Inflammatory macrophage (primary cell): ENCODE measurements at places on chromosomes 12 and 14.

DNA sequence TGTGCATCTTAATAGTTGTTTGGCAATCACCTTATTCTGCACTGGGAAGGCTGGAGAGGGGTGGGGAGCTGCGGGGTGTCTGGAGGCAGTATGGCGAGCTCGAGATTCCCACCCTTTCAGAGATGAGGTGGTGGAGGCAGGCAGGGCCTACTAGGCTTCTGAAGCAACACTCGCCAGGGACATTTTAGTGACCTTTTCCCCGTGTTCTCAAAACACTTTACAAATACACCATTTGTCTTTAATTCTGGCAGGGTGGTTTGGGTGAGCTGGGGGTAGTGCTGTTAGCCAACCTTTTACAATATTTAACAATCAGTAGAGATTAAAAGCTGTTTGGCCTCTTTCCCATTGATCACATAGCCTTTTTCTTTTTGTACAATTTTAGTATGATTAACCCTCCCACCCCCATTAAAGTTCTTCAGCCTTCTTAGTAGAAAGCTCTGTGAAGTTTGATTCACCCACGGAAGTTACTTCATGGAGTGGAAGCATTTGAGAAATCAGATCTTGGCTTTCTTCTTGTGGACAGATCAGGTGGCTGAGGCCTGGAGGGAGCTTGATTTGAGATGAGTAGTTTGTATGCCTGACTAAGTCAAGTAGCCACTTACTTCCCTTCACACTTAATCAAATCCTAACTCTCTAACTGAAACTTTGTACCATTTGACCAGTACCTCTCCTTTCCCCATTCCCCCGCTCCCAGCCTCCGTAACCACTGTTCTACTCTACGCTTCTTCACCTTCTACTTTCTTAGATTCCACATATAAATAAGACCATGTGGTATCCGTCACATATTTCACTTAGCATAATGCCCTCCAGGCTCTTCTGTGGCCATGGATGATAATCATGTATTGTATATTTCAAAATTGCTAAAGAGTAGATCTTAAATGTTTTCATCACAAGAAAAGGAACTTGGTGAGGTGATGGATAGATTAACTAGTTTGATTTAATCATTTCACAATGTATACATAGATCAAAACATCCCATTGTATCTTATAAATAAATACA, 41.0 kb downstream of the TRAF3 start:
- peak; percentile 36 for DNase-seq

- DNase-seq, result peak; percentile 22
Measured at GRCh38 chr14:73295198-73295796, 58.0 kb downstream of the PAPLN start.

DNA sequence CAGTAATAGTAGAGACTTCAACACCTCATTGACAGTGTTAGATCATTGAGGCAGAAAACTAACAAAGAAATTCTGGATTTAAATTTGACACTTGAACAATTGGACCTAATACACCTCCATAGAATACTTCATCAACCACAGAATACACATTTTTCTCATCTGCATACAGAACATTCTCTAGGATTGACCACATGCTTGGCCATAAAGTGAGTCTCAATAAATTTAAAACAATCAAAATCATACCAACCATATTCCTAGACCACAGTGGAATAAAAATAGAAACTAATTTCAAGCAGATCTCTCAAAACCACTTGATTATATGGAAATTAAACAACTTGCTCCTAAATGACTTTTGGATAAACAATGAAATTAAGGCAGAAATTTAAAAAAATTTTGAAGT, 82.3 kb downstream of the SLC38A4 start:
- no peak for DNase-seq

GRCh38 chr12:127125607-127126259, 1141.2 kb upstream of the TMEM132C start:
- DNase-seq, result no peak

DNA sequence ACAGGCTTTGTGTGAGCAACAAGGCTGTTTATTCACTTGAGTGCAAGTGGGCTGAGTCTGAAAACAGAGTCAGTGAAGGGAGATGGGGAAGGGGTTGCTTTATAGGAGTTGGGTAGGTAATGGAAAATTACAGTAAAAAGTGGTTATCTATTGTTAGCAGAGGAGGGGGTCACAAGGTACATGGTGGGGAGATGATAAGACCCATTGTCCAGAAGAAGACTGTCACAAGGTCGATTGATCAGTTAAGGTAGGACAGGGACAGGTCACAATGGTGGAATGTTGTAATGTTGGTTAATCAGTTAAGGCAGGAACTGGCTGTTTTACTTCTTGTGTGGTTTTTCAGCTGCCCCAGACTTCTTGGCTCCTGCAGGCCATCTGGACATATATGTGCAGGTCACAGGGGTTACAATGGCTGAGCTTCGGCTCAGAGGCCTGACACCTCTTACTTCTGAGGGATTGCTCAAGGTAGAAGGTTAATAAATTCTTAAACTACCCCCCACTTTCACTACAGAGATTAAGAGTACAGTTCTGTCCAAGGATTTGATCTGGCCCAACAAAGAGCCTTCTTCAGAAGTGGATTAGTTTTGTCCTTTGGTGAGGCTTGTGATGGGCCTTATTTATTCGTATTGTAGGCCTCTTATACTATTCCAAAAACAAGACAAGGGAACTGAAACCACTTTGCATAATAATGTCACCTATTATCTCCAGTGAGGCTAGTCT, 13.8 kb upstream of the DHRS4 start:
- no peak for DNase-seq

- DNase-seq, result peak; percentile 77
Measured at GRCh38 chr12:64221651-64222008, 466 bp downstream of the KICS2 start.

DNA sequence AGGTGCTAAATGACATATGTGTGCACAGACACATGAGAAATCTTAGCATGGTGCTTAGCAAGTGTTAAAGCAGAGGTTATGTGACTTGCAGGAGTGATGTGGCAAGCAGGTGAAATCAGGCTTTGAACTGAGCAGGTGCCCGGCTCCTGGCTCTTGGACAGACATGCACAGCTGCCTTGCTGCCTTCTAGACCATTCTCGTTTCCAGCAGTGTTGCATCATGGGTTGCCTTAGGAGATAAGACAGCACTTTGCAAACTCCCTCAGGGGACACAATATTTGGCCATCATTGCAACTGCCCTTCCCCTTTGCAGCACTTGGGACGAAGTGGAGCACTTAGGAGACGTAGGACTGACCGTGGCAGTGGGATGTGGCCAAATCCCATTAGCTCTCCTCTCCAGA, 17.2 kb upstream of the GSC start:
- no peak for DNase-seq
